ENCODE measurements at places on chromosomes 11 and 22.

GRCh38 chr11:94873916-94874540, 99.3 kb downstream of the CWC15 start:
- no peak for DNase-seq

GRCh38 chr11:69284081-69284511, 9.9 kb upstream of the MYEOV start:
- no peak for DNase-seq

DNA sequence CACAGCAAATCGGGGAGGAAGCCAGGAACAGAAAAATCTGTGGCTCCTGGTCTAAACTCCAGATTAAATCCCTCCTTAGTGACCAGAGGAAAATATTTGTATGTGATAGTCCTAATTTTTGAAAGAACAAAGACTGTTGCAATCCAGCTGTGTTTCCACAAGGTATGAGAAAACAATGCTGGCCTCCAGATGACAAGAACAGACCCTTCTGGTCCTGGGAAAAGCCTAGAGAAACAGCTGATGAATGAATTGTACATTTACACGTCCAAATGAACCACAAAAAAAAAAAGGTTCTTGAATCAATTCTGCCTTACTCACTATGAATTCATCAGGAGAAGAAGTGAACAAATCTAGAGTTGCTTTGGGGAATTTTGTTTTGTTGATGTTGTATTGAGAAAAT, 63.7 kb downstream of the ETS1 start:
- no peak for DNase-seq

DNA sequence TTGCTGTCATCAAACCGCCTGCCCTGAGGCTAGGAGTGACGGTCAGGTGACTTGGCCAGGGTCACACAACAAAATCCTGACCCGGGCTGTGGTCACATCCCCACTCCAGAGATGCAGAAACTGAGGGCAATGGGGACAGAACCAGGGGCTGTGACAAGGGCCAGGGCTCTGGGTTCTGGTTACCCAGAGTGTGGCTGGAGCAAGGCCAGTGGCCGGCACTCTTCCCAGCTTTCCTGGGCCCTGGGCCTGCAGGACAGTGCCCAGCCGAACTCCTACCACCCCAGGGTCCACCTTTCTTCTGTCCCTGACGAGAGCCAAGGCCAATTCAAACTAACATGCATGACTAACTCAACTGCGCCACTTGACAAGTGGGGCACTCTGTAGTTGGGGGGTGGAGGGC, 35.9 kb downstream of the ARVCF start:
- no peak for DNase-seq

DNA sequence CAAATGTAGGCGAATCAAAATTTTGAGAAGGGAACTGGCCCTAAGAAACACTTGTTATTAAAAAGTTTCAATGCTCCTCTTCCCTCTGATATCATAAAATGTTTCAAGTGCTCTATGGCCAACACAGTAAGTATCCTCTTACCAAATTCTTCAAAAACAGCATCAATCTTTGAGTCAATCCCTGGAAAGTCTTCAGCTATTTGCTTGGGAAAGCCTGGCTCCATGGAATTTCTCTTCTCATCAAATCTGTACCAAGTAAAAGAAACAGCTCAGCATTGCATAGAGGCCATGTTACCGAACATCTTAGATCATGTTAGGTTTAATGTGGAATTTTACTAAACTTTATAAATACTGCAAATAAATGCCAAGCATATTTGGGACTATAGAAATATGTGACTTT, 6.3 kb downstream of the MMP3 start:
- no peak for DNase-seq

GRCh38 chr11:104556606-104557301, 341.5 kb downstream of the CASP12 start:
- DNase-seq = no peak

GRCh38 chr11:1893581-1894359, 2.1 kb upstream of the PRR33 start:
- no peak for DNase-seq

- DNase-seq = peak; percentile 52
Observed at GRCh38 chr11:110092515-110093406, at the start of gene ZC3H12C. Gene ZC3H12C, plus strand, starts transcription at chr11:110093392. Its CDS starts 20 bp downstream, at chr11:110093412.

GRCh38 chr22:22207845-22208564, 36.6 kb upstream of the VPREB1 start:
- peak; percentile 22 for DNase-seq

GRCh38 chr11:129997513-129997912, 5.1 kb downstream of the PRDM10 start:
- no peak for DNase-seq

DNA sequence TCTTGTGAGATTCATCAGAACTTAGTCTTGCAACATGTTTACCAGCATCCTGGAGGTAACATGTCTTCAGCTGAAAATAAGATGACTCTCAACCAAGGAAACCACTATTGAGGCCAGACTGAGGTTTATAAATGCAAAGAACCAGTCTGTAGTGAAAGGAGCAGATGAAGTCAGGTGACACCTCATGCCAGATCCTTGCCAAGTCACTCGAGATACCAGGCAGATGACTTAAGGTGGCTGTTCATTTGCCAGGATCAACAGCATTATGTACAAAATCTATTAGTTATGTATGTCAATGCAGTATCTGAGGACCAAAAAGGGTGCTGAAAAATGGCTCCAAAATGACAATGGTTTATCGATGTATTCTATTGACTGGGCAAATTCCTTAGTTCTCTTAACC, 100.0 kb upstream of the SOX6 start:
- DNase-seq = no peak

DNA sequence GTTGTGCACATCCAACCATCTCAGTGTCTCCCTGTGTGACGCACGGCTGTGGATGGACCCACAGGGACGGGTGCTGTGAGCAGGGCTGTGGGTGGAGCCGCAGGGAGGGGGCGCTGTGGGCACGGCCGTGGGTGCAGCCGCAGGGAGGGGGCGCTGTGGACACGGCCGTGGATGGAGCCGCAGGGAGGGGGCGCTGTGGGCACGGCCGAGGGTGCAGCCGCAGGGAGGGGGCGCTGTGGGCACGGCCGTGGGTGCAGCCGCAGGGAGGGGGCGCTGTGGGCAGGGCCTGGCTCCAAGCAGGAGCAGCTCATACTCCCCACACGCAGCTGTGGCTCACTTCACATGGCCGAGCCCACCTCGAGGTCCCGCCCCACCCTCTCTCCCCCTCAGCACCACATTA, 6.0 kb upstream of the MAPK11 start:
- no peak for DNase-seq

DNA sequence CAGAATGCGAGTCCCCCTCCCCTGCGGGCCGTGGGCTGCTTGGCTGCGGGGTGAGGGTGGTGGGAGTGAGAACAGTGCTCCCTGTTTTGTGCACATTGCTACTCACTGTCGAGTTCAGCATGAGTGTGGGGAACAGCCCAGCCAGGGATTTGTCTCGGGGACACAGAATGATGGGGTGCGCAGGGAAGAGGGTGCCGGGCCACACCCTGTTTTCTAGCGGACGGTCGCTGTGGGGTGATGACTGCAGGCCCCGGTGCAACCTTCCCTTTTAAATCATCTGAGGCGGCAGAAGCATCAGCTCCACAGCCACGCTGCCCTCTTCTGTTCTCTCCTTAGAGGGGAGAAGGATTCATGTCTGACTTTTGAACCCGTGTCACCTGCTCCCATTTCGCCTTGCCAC, 1051.2 kb downstream of the TBC1D22A start:
- DNase-seq = no peak

- no peak for DNase-seq
Observed at GRCh38 chr11:15113381-15113780, 1.3 kb upstream of the INSC start.

- DNase-seq = no peak
Observed at GRCh38 chr11:6567371-6567745, 36.1 kb downstream of the RRP8 start.

DNA sequence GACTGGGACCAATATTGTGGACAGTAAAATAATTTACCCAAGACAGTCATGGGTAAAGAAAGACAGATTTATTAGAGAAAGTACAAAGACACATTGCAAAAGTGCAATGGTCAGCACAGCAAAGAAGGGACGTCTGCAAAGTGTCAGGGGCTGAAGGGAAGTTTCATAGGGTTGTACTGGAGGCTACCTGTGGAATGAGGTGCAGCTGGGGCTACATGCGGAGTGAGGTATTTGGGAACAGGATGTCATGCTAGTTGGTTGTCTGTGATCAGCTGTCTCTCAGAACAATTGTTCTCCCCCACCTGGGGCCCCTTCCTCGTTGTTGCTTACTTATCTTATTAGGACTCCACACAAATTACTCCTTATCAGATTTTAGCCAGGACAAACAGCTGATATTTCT, 11.4 kb upstream of the APOL3 start:
- DNase-seq = no peak

GRCh38 chr22:29570456-29570855, 10.5 kb downstream of the NIPSNAP1 start:
- no peak for DNase-seq

- DNase-seq = no peak
Observed at GRCh38 chr22:46453006-46453828, 84.2 kb downstream of the CELSR1 start.

DNA sequence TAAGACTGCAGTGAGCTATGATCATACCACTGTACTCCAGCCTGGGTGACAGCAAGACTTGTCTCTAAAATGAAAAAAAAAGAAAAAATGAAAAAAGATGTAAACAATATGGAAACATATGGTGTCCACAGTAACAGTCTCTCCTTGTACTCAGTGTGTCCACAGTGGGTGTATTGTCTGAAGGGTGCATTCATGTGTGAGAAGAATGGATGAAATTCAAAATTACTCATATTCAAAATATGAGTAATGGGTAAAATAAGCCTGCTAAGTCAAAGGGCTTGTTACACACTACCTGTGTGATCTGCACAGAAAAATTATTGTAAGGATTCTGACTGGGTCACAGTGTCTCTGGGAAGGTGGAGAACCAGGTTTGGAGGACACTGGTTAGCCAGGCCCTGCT, 26.9 kb downstream of the PPFIA1 start:
- no peak for DNase-seq

GRCh38 chr22:41184679-41185078, 20.4 kb upstream of the L3MBTL2 start:
- DNase-seq = no peak

DNA sequence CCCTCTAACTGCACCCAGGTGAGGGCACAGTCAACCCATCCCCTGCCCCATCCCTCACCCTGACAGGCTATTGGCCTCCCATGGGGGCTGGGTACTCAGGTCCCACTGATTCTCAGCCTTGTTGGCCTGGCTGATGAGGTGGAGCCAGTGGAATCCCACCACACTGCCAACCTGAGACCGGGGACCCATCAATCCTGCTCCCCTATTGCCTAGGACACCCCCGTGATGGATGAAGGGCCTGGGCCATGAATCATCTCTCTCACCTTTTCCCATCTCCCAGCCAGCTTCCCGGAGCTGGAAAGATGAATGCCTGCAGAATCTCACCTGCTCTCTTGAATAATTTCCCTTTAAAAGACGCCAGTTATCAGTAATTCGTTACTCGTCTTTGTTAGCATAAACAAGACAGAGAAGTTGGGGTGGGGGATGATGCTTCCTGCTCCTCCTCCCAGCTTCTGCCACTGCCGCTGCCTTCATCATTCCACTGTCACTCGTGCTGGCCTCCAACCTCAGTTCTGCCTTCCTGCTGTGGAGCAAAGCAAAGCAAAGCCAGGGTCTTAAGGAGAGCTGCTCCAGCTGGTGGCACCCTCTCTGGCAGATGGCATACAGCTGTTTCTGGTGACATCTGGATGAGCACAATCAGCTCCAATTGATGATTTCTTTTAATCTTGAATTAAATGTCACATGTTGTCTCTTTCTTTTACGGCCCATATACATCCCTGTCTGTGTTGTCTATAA, 204.0 kb upstream of the NECTIN1 start:
- no peak for DNase-seq

- DNase-seq = peak; percentile 48
Observed at GRCh38 chr11:35794850-35795249, 132.3 kb downstream of the TRIM44 start.

DNA sequence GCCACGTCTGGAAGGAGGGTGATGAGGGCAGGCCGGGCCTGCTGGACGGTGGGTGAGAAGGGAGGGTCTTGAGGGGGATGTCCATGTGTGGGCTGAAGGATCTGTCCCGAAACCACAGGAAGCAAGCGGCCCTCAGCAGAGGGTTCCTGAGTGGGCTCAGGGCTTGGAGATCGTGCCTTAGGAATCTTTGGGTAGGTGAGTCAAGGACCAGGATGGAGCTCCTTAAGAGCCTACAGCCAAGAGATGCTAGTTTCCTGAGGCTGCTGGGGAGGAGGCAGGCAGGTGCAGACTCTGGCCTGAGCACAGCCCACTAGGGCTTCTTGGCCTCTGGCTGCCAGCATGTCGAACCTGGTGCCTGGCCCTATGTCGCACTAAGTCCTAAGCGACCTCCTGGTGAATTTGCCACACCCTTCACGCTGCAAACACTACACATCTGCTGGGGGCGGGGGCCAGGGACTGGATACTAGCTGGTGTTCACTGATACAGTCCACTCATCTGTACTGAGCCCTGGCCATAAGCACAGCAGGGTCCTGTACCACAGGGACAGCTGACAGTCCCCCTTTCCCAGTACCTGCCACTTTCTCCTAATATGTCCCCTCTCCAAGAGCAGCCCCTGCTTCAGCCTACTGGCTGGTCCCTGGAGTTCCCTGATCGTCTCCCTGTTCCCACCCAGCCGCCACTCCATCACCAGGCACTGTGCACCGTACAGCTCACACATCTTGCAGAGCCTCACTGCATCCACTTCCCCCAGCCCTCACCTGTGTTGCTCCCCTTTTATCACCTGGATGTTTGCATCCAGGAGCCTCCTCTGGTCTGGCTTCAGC, 19.5 kb downstream of the GNAZ start:
- DNase-seq = no peak

GRCh38 chr22:17832665-17833064, 58.4 kb upstream of the BID start:
- no peak for DNase-seq

- no peak for DNase-seq
Observed at GRCh38 chr22:47340851-47341436, 578.5 kb downstream of the TBC1D22A start.

DNA sequence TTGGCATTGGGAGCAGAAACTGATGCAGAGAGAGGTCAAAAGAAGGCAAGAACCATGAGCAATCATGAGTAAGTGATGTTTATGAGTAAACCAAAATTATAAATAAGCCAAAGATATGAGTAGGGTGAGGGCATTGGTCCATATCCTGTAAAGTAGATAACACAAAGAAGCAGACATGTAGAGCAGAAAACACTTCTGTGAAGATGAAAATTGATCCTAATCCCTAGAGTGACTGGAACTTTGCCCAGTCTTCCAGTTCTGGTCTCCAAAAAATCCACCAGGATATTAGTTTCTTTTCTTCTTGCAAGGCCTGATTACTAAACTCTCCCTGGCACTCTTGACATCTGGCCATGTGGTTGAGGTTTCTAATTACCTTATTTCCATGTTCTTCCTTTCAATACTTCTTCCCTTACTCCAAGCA, 13.7 kb upstream of the DRD2 start:
- DNase-seq = no peak

DNA sequence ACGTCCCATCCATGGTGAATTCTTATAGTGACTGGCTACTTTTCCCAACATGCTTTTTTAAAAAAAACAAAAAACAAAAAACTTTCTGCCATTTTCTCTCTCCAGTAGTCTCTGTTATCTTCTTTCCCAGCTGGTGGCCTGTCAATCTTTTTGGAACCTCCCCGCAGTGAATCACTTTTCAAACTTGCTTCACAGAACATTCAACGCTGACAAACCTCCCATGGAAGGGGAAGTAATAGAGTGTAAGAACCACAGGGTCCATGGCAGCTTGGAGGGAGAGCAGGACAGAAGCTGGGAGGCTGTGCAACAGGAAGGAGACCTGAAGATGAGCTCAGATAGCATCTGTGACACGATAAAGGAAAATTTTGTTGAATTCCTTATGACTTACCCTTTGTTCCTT, 9.8 kb upstream of the CECR2 start:
- no peak for DNase-seq

- no peak for DNase-seq
Observed at GRCh38 chr11:104649002-104649401, 249.3 kb downstream of the CASP12 start.
